ENCODE measurements at places on chromosomes 12 and 14. TPM values are rescaled to one million over a fixed set of nuclear protein-coding genes. Genes with fewer than 3 reads are reported as not detected.
A peak's percentile ranks its signal among the peaks of the same experiment; 100 is the strongest.

Gene RHNO1
- 48.0 TPM for total RNA-seq

Gene MDGA2
- 4.9 TPM for total RNA-seq

Gene INTS13
- 54.0 TPM for total RNA-seq

Gene AGAP2
- 2.0 TPM for total RNA-seq

Gene PROX2
- 0.04 TPM for total RNA-seq

DNA sequence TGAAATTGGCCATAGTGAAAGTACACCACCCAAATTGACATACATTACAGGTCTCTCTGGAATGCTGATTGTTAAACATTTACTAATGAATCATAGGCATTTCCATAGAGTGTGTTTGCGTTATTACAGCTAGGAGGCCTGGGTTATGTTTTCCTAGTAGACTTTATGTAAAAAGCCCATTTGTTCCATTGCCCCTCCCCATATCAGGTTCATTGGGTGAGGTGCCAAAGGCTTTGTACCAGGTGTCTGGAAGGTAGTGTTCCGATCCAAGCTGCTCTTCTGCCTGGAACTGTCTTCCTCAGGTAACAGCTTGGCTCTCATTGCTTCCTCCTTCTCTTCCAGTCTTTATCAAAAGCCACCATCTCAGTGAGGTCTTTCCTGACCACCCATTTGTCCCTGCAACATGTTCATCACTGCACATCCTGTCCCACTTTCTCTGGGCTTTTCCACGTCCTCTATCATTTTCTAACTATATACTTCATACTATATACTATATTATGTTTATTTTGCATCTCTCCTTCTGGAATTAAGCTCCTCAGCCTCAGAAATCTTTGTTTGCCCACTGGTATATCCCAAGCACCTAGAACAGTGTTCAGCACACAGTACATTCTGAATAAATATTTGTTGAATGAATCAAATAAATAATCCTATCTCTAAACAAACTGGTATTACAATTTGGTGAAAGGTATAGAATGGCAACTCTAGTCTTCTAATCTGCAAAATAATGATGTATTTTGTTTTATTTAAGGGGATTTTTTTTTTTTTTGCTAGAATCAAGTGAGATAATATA lies 252.3 kb downstream of the KTN1 start:
- H3K27me3 ChIP-seq = no peaks in the 10 kb centered on the region
- H3K36me3 ChIP-seq = no peaks in the 10 kb centered on the region
- no peak for DNase-seq
- H3K4me3 ChIP-seq = no peak overlapping the region

DNA sequence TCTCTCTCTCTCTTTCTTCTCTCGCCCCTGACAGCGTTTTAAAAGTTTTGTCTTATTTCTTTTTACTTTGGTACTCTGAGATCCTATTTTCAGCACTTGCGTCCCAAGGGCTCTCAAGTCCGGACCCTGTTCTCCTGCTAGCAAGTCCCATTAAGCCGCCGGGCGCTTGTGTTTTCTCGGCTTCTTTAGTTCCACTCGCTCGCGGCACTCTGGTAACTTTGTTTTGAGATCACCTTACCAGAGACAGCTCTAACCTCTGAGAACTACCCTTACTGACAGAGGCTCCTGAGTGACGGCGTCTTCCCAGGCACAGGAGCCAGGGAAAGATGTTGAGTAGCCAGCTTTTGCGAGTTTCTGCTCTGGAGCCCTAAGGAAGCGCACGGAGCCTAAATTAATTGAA lies 2.7 kb upstream of the MYF5 start:
- H3K27ac ChIP-seq = no peak overlapping the region
- peak; percentile 55 for DNase-seq
- H3K4me1 ChIP-seq = peaks cover 67% of the 10 kb centered on the region
- peak overlapping the region; percentile 75 for H3K4me3 ChIP-seq
- H3K36me3 ChIP-seq = no peaks in the 10 kb centered on the region

DNA sequence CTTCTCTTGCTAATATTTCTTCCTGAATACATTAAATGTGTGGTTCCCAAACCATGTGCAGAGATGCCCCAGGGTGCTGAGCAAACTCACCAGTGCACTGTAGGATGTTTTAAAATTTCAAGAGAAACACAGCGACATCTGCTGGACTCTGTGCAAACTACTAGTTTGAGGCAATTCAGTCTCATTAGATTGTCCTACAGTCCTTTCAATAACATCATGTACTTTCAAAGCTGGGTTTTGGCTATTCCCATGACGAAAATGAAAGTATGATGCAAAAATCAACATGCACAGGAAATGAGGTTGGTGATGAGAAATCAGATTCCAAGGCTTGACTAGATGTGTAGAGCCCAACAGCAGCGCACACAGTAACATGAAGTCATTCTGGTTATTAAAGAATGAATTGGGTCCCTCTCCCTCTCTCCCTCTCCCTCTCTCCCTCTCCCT lies 66.3 kb downstream of the CLIP1 start:
- peaks cover 25% of the 10 kb centered on the region for H3K36me3 ChIP-seq
- DNase-seq = peak; percentile 35
- H3K4me3 ChIP-seq = no peak overlapping the region
- H3K4me1 ChIP-seq = no peaks in the 10 kb centered on the region
- no peaks in the 10 kb centered on the region for H3K27me3 ChIP-seq

DNA sequence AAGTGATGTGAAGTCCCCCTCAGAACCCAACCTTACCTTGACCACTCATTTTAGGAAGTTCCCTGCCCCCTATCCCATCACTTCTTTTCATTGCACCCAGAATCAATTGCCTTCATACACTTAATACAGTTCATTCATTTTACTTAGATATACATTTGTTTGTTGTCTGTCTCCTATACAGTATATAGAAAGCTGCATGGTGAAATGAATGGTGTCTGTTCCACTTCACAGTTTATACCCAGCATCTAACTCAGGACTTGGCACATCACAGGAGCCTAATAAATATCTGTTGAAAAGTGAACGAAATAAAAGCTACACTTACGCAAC lies 38.3 kb upstream of the TXNRD1 start:
- H3K4me1 ChIP-seq = no peaks in the 10 kb centered on the region
- no peaks in the 10 kb centered on the region for H3K36me3 ChIP-seq
- no peak overlapping the region for H3K27ac ChIP-seq
- DNase-seq = no peak
- no peaks in the 10 kb centered on the region for H3K27me3 ChIP-seq

DNA sequence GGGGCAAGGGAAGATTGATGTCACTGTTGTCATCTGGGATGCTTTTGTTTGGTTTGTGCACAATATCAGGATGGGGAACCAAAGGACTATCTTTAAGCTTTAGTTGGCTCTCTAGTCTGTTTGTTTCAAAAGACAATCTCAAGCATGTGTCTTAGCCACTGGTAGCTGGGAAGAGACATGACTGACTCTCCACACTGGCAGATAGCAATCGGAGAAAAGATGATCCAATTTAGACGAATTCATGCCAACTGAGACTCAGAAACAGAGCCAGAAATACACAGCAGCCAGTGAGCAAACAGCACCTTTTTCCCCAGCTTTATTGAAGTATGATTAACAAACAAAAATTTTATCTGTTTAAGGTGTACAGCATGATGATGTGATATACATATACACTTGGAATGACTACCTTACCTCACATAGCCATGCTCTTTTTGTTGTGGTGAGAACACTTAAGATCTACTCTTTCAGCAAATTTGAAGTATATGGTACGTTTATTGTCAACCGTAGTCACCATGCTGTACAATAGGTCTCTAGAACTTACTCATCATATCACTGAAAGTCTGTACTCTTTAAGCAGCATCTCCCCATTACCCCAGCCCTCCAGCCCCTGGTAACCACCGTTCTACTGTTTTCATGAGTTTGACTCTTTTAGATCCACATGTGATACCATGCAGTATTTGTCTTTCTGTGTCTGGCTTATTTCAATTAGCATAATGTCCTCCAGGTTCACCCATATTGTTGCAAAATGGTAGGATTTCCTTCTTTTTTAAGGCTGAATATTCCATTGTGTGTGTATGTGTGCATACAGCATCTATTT lies 50.6 kb downstream of the DUSP16 start:
- H3K4me3 ChIP-seq = no peak overlapping the region
- DNase-seq = no peak
- H3K36me3 ChIP-seq = peaks cover 10% of the 10 kb centered on the region

DNA sequence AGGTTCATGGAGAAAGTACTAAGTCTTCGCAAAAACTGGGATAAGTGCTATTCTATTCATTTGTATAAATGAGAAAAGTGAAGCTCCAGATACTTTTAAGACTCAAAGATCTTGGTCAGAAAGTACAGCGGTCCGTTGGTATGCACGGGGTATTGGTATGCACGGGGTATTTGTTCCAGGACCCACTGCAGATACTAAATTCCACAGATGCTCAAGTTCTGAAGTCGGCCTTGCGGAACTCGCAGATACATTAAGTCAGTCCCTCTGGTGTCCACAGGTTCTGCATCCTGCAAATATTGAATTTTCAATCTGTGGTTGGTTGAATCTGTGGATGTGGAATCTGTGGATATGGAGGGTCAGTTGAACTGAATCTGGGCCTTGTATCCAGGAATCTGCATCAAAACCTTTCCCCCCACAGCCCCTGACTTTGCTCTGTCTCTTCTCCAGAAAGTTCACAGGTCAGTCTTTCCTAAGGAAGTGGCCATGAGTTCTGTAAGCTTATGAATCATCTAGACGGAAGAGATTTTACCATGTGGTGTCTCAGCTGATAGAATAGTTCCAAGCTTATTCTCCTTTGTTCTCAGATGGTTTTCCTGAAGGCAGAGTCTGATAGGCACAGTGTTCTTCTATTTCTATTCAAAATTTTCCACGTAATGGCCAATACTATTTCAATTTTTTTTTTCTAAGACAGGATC lies 274.7 kb downstream of the NEDD1 start:
- H3K4me3 ChIP-seq = no peak overlapping the region
- H3K27ac ChIP-seq = no peak overlapping the region
- no peaks in the 10 kb centered on the region for H3K27me3 ChIP-seq
- no peak for DNase-seq

- no peaks in the 10 kb centered on the region for H3K36me3 ChIP-seq
- no peaks in the 10 kb centered on the region for H3K4me1 ChIP-seq
- DNase-seq = no peak
These were observed 871.4 kb downstream of the C12orf50 start for GRCh38 chr12:87157791-87158190.

DNA sequence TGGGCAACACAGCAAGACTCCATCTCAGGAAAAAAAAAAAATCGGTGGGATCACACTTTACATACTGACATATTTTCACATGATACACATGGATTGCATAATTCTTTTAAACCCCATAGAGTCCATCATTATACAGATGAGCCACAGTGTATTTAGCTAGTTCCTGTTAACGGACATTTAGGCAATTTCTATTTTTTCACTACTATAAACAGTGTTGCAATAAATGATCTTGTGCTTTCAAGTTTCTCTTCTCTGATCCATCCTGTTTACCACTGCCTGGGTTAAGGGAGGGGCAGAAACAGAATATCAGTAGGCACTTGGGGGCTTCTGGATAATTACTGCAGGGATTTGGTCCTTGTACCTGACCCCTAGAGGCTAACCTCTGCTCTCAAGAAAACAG lies 43.4 kb upstream of the SPTLC2 start:
- DNase-seq = no peak
- no peaks in the 10 kb centered on the region for H3K27me3 ChIP-seq
- no peaks in the 10 kb centered on the region for H3K36me3 ChIP-seq
- H3K4me1 ChIP-seq = peaks cover 22% of the 10 kb centered on the region
- H3K27ac ChIP-seq = 0 out of 2 replicates have a peak overlapping the region, but pooled peaks have one; percentile 45
- H3K4me3 ChIP-seq = no peak overlapping the region

GRCh38 chr12:47740606-47741339 lies 15.5 kb upstream of the ENDOU start:
- peaks cover 35% of the 10 kb centered on the region for H3K4me1 ChIP-seq
- no peak overlapping the region for H3K4me3 ChIP-seq
- H3K36me3 ChIP-seq = no peaks in the 10 kb centered on the region
- H3K27ac ChIP-seq = no peak overlapping the region
- no peak for DNase-seq

GRCh38 chr12:117025481-117026151 lies 73.6 kb downstream of the TESC start:
- H3K27ac ChIP-seq = no peak overlapping the region
- no peak overlapping the region for H3K4me3 ChIP-seq
- no peaks in the 10 kb centered on the region for H3K27me3 ChIP-seq
- peak; percentile 84 for DNase-seq
- peaks cover 5% of the 10 kb centered on the region for H3K36me3 ChIP-seq
- H3K4me1 ChIP-seq = 0 out of 2 replicates have a peak, but pooled peaks cover 6% of the 10 kb centered on the region

DNA sequence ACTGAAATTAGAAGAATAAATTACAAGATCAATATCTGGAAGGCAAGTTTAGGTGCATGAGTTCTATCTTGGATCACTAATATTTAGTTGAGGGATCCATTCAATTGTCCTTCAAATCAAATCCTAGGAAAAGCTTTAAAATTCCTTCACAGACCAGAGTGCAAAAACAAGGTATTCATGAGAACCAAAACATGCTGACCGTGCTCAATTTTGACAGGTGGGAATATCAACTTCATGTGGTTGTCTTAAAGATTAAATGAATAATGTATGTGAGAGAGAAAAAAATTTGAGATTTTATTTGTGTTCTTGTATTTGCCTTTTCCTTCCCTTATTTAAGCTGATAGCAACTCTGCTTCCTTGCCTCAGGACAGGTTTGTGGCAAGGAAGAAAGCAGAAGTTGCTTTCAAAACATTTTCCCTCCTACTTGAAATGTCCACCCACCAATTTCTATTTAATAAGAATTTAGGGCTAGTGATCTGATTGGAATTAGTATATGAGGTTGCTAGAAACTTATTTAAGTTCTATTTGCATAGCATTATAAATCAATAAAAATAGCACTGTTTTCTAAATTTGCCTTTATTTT lies 4.9 kb upstream of the PPP1R12A start:
- no peaks in the 10 kb centered on the region for H3K27me3 ChIP-seq
- H3K4me3 ChIP-seq = no peak overlapping the region
- peaks cover 11% of the 10 kb centered on the region for H3K4me1 ChIP-seq
- H3K27ac ChIP-seq = no peak overlapping the region
- no peaks in the 10 kb centered on the region for H3K36me3 ChIP-seq

GRCh38 chr12:3965046-3965445 lies 91.8 kb upstream of the PARP11 start:
- no peaks in the 10 kb centered on the region for H3K27me3 ChIP-seq
- no peaks in the 10 kb centered on the region for H3K36me3 ChIP-seq
- H3K27ac ChIP-seq = no peak overlapping the region
- peaks cover 17% of the 10 kb centered on the region for H3K4me1 ChIP-seq
- DNase-seq = no peak

DNA sequence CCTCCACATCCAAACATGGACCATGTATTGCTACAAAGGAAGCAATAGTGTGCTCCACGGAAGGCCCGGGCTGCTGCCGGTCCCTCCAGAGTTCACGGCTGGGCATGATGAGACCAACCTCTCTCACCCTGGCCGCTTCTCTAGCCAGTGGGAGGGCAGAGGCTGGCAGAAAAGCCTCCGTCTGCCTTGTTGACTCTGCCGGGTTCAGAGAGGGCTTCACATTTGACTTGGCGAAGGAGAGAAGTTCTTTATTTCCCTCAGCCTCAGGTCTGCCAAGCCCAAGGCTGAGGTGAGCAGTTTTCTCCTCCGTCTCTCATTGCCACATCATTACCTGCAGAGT lies 230.0 kb downstream of the ZFP36L1 start:
- no peak overlapping the region for H3K4me3 ChIP-seq
- peaks cover 32% of the 10 kb centered on the region for H3K4me1 ChIP-seq
- no peak overlapping the region for H3K27ac ChIP-seq
- H3K36me3 ChIP-seq = no peaks in the 10 kb centered on the region

GRCh38 chr14:78752518-78753188 lies 582.5 kb downstream of the NRXN3 start:
- H3K27me3 ChIP-seq = no peaks in the 10 kb centered on the region
- no peaks in the 10 kb centered on the region for H3K36me3 ChIP-seq
- H3K27ac ChIP-seq = no peak overlapping the region
- peaks cover 19% of the 10 kb centered on the region for H3K4me1 ChIP-seq
- H3K4me3 ChIP-seq = no peak overlapping the region

- DNase-seq = no peak
- no peak overlapping the region for H3K4me3 ChIP-seq
- H3K4me1 ChIP-seq = peaks cover 36% of the 10 kb centered on the region
- H3K27me3 ChIP-seq = no peaks in the 10 kb centered on the region
These were observed 41.8 kb upstream of the DHRS7 start for GRCh38 chr14:60206837-60207533.

All from WTC11 (cell line).